Tibial artery (tissue), 4 donors: ENCODE measurements at places on chromosomes 6 and 20.
A peak's percentile ranks its signal among the peaks of the same experiment; 100 is the strongest.

DNA sequence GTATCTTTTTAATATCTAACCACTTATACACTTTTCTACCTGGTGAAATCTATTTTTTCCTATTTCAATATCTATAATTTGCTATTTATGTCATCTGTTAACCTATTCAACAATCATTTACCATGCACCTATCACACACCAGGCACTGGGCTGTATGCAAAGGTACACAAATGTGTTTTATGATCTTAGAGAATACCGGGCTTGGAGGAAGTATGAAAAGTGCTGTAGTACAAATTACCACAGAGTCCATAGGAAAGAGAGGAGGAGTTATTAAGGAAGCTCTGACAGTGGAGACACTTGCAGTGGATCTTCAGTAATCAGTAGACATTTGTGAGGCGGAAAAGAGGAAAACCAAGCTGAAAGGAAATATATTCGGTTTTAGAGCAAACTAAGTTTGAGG lies 96.0 kb downstream of the HIVEP2 start:
- no peaks in the 10 kb centered on the region for H3K27me3 ChIP-seq
- DNase-seq: no peak
- no peaks in the 10 kb centered on the region for H3K36me3 ChIP-seq
- no peak overlapping the region for H3K4me3 ChIP-seq
- no peaks in the 10 kb centered on the region for H3K4me1 ChIP-seq

GRCh38 chr20:16708602-16709001 lies 21.2 kb upstream of the SNRPB2 start:
- no peak overlapping the region for H3K4me3 ChIP-seq
- H3K27me3 ChIP-seq: no peaks in the 10 kb centered on the region
- no peak for DNase-seq
- no peaks in the 10 kb centered on the region for H3K36me3 ChIP-seq
- no peaks in the 10 kb centered on the region for H3K4me1 ChIP-seq
- H3K27ac ChIP-seq: no peak overlapping the region

GRCh38 chr6:148128014-148128730 lies 214.5 kb upstream of the SASH1 start:
- H3K27me3 ChIP-seq: no peaks in the 10 kb centered on the region
- H3K36me3 ChIP-seq: no peaks in the 10 kb centered on the region
- H3K27ac ChIP-seq: no peak overlapping the region
- DNase-seq: no peak
- no peaks in the 10 kb centered on the region for H3K4me1 ChIP-seq
- H3K4me3 ChIP-seq: no peak overlapping the region

DNA sequence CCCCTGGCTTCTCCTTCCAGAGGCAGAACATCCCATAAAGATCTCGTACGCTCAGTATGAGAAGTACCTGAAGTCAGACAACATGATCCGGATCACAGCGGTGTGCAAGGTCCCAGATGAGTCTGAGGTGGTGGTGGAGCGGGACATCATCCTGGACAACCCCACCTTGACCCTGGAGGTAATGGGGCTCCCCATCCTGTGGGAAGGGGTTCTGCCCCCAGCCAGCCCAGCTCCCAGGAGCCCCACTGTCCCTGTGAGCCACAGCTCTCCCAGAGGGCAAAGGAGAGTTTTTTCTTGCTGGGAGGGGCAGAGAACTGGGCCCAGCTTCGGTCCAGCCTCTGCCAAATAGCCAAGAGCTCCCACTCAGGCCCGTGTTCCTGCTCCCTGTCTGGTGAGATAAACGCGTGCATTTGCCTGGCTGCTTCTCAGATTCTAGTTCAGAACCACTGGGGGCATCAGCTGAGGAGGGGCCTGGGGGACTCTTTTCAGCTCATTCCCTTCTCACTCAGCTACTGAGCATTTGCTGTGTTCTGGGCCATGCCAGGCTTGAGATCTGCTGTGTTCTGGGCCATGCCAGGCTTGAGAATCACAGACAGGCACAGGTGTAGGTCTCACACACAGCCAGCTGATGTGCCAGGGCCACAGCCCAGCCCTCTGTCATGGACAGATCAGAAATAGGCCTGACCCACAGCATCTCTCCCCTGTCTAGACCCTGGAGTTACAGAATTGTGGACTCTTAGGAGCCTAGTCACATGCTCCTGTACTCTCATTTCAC lies 39.5 kb downstream of the TGM3 start:
- H3K36me3 ChIP-seq: no peaks in the 10 kb centered on the region
- no peak for DNase-seq
- H3K4me3 ChIP-seq: no peak overlapping the region
- H3K27me3 ChIP-seq: no peaks in the 10 kb centered on the region

DNA sequence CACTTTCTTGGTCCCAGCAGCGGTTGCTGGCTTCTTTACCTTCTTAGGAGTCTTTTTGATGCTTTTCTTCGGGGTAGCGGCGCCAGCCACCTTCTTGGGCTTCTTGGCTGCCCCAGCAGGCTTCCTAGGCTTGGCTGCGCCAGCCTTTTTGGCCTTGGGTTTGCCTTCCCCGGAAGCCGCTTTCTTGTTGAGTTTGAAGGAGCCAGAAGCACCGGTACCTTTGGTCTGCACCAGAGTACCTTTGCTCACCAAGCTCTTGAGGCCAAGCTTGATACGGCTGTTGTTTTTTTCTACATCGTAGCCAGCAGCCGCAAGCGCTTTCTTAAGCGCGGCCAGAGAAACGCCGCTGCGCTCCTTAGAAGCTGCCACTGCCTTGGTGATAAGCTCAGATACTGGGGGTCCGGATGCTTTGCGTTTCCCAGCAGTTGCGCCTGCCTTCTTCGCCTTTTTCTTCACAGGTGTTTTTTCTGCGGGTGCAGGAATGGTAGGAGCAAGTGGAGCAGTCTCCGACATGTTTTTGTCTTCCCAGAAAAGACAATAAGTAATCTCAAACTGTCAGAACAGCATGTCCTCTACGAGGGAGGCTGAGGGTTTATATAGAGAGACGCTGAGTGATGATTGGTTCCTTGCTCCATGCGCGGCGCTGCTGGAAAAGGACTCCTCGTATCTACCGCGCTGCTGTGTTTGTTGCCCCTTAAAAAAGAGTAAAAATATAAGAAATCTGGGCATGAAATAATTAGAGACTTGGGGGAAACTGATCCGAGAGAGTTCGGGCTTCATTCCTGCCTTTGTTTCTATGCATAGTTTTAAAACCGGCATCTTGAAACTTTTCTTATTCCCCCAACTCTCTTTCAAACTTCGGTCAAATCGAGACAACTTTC lies 130.3 kb upstream of the BTN3A2 start:
- peak overlapping the region; percentile 70 for H3K27ac ChIP-seq
- peak overlapping the region; percentile 58 for H3K4me3 ChIP-seq
- peak; percentile 66 for DNase-seq
- peaks cover 7% of the 10 kb centered on the region for H3K27me3 ChIP-seq
- H3K36me3 ChIP-seq: no peaks in the 10 kb centered on the region

DNA sequence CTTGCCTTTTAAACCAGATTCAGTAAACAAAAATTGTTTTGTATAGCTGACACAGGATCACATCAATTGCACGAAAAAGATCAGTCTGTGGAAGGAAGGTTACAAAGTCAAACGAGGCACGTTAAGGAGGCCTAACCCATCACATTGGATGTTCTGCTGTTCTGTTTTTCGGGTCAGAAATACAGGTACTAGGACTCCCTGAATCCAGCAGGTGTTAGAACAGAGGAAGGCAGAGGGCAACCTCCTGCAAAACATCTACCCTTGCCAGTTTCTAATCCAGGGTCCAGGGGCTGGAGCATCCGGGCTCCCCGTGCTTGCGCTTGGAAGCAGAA lies 64.6 kb downstream of the PLG start:
- H3K36me3 ChIP-seq: no peaks in the 10 kb centered on the region
- H3K27me3 ChIP-seq: peaks cover 9% of the 10 kb centered on the region

DNA sequence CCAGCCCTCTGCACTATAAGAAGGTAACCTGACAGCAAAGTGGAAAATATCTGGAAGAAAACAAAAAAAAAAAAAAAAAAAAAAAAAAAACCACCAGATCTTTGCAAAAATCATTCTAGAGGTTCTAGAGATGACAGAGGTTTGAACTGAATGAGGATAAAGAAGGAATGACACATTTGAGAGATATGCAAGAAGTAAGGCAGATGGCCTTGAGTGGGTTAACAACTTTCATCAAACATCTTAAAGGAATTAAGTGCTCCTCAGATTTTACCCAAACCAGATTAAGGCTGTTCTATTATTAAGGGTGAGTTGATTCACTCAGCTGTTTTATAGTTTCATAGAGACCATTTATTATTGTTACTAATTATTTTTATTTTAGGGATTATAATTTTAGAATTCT lies 62.0 kb downstream of the RSPO3 start:
- no peaks in the 10 kb centered on the region for H3K27me3 ChIP-seq
- H3K4me3 ChIP-seq: no peak overlapping the region
- no peak overlapping the region for H3K27ac ChIP-seq
- no peaks in the 10 kb centered on the region for H3K36me3 ChIP-seq
- H3K4me1 ChIP-seq: no peaks in the 10 kb centered on the region
- no peak for DNase-seq

GRCh38 chr6:72769459-72770125 lies 147.7 kb downstream of the KCNQ5 start:
- H3K4me3 ChIP-seq: no peak overlapping the region
- DNase-seq: no peak
- no peaks in the 10 kb centered on the region for H3K36me3 ChIP-seq

GRCh38 chr6:124699038-124699437 lies 263.2 kb upstream of the RNF217 start:
- H3K36me3 ChIP-seq: no peaks in the 10 kb centered on the region
- H3K27me3 ChIP-seq: no peaks in the 10 kb centered on the region
- DNase-seq: no peak
- H3K4me3 ChIP-seq: no peak overlapping the region
- H3K4me1 ChIP-seq: no peaks in the 10 kb centered on the region
- H3K27ac ChIP-seq: no peak overlapping the region

DNA sequence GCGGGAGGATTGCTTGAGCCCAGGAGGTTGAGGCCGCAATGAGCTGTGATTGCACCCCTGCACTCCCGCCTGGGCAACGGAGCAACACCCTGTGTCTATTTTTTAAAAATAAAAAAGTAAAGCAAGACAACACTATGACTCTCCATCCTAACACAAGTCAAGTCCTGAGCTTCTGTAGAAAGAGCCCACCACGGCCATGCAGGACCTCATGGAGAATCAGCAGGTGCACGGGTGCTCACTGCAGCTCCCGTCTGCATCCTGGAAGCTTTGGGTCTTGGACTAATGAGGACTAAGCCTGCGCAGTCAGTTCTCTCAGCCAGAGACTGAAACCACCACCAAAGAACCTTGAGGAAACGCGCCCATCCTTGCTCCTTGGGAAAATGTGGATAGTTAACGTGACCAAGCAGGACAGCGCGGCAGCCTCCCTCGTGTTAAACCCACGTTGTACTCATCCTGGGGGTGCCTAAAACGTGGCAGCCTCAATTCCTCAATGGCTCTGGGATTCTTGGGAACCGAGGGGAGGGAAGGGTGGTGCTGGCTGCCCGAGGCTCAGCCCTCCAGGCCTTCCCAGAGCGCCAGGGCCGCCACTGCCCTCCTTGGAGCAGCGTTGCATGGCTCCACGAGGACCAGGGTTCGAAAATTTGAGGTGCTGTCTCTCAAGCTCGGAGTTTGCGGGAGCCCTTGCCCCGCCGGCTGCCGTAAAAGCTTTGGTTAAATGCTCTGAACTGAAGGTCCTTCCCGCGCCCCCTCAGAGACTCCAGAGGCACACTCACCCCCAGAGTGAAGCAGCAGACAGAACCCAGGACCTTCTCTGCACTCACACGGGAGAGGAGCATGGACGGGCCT lies 29.0 kb downstream of the DLL1 start:
- H3K27me3 ChIP-seq: no peaks in the 10 kb centered on the region
- H3K36me3 ChIP-seq: no peaks in the 10 kb centered on the region
- H3K4me3 ChIP-seq: no peak overlapping the region
- H3K27ac ChIP-seq: no peak overlapping the region

DNA sequence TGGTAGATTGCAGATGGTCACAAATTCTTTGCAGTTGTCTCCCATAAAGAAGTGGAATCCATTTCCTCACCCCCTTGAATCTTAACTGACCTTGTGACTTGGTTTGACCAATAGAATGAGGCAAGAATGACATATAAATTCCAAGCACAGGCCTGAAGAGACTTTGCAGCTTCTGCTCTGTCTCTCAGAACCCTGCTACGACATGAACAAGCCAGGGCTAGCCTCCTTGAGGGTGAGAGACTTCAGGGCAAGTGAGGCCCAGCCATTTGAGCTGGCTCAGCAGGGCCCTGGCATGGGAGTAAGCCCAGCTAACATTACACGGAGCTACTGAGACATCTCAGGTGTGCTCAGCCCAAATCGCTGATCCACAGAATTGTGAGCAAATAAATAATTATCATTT lies 216.3 kb upstream of the MAN1A1 start:
- no peaks in the 10 kb centered on the region for H3K4me1 ChIP-seq
- H3K27me3 ChIP-seq: no peaks in the 10 kb centered on the region
- no peaks in the 10 kb centered on the region for H3K36me3 ChIP-seq
- no peak overlapping the region for H3K4me3 ChIP-seq

GRCh38 chr6:100226811-100227210 lies 232.8 kb upstream of the MCHR2 start:
- H3K27ac ChIP-seq: no peak overlapping the region
- peaks cover 3% of the 10 kb centered on the region for H3K4me1 ChIP-seq
- no peaks in the 10 kb centered on the region for H3K27me3 ChIP-seq
- no peaks in the 10 kb centered on the region for H3K36me3 ChIP-seq

GRCh38 chr6:162363757-162364156 lies 363.8 kb downstream of the PRKN start:
- no peaks in the 10 kb centered on the region for H3K27me3 ChIP-seq
- H3K36me3 ChIP-seq: no peaks in the 10 kb centered on the region
- H3K4me1 ChIP-seq: no peaks in the 10 kb centered on the region
- no peak for DNase-seq
- no peak overlapping the region for H3K4me3 ChIP-seq

GRCh38 chr6:3874069-3874468 lies 24.9 kb downstream of the FAM50B start:
- no peak for DNase-seq
- H3K4me1 ChIP-seq: peaks cover 3% of the 10 kb centered on the region
- H3K4me3 ChIP-seq: no peak overlapping the region
- H3K27ac ChIP-seq: no peak overlapping the region

GRCh38 chr6:36858407-36858981 lies 16.1 kb downstream of the PPIL1 start:
- no peak overlapping the region for H3K27ac ChIP-seq
- H3K4me3 ChIP-seq: no peak overlapping the region
- no peaks in the 10 kb centered on the region for H3K36me3 ChIP-seq
- H3K27me3 ChIP-seq: no peaks in the 10 kb centered on the region
- no peak for DNase-seq

- no peak overlapping the region for H3K27ac ChIP-seq
- H3K4me3 ChIP-seq: no peak overlapping the region
- DNase-seq: no peak
- no peaks in the 10 kb centered on the region for H3K36me3 ChIP-seq
- H3K27me3 ChIP-seq: no peaks in the 10 kb centered on the region
Measured at GRCh38 chr20:54350415-54350814, 125.0 kb upstream of the DOK5 start.

DNA sequence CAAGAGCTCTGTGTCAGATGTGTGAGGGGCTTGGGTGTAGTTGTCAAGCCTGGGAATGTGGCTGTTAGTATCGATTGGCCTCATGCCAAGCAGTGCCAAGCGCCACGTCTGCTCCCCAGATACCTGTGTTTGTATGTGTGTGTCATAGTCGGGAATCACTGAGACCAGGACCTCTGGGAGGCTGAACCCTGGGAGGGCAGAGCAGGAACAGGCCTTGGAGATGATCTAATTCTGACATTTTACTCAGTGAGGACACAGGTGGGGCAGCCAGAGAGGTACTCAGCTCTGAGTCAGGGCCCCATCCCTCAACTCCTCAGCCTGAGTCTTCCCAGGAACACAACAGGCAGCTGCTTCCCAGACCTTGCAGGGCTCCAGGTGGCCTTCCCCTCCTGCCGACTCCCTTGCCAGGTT lies 51.2 kb upstream of the FANCE start:
- DNase-seq: no peak
- H3K4me3 ChIP-seq: no peak overlapping the region
- no peaks in the 10 kb centered on the region for H3K4me1 ChIP-seq
- H3K27me3 ChIP-seq: no peaks in the 10 kb centered on the region
- no peaks in the 10 kb centered on the region for H3K36me3 ChIP-seq
